ENCODE measurements at places on chromosomes 2 and 18. TPM values are rescaled to one million over a fixed set of nuclear protein-coding genes. Genes with fewer than 3 reads are reported as not detected.
A peak's percentile ranks its signal among the peaks of the same experiment; 100 is the strongest.

GRCh38 chr2:56049233-56049845, 125.8 kb upstream of the EFEMP1 start:
- no peak for DNase-seq

Gene FEZ2
- total RNA-seq: 62.9 TPM

Gene SFT2D3
- 7.1 TPM for total RNA-seq

DNA sequence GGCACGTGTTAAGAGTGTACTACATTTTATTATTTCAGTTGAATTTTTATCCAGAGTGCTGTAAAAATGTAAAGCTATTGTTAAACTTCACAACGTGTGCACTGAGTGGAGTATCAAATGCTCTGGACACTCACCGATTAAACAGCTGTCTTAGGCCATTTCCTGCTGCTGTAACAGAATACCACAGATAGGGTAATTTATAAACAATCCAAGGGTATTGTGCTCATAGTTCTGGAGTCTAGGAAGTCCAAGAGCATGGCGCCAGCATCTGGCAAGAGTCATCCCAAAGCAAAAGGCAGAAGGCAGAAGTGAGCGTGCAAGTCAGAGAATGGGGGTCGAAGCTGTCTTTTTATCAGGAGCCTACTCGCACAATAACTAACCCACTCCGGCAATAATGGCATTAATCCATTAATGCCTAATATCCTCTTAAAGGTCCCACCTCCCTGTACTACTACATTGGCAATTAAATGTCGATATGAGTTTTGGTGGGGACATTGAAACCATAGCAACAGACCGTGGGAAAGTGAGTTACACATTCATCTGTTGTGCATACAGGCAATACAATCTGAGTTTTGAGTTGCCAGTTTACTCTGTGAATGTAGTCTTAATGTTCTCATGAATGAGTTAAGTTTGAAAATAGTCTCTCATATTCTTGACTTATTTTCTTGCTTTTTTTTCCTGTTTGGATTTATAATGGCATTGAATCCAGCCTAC, 64.8 kb downstream of the ARMC9 start:
- DNase-seq: no peak

Gene FBXO48
- total RNA-seq: 1.9 TPM

DNA sequence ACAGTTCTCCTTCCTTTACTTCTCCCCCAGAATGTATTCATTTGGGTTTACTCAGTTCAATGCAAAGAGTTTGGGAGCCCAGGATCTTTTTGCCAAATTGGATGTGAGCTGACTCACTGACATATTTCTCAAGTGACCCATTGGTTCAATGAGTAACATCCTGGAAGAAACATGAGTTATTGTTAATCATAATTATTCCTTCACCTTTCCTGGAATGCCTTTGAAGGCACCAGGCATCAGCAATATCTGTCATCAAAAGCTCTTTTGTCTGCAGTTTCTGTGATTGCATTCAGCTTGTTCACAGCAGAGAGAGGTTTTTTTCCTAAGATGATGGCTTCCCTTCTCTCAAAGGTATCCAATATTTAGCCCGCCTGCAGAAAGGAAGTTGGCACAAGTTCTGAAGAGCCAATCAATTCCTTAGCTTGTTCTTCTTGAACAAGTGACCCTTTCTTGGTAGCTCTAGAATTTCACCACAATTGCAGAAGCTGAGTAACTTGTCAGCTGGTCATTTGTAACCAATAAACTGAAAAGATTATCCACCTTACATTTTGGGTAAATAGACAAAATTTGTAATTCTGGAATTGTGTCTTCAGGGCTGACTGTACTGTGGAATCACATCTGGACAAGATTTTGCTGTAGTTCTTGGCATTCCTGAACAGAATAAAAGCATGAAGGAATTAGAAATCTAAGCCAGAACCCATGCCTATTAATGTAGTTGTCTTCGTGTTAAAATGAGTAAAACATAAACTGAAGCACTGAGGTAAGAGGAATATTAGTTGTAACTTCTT, 72.2 kb upstream of the TMEM17 start:
- DNase-seq: no peak

GRCh38 chr2:51734115-51734514, 702.2 kb upstream of the NRXN1 start:
- peak; percentile 43 for DNase-seq

- no peak for DNase-seq
Measured at GRCh38 chr2:23651187-23652080, 266.5 kb downstream of the KLHL29 start.

GRCh38 chr2:39994151-39994550, 215.1 kb upstream of the THUMPD2 start:
- DNase-seq: no peak

DNA sequence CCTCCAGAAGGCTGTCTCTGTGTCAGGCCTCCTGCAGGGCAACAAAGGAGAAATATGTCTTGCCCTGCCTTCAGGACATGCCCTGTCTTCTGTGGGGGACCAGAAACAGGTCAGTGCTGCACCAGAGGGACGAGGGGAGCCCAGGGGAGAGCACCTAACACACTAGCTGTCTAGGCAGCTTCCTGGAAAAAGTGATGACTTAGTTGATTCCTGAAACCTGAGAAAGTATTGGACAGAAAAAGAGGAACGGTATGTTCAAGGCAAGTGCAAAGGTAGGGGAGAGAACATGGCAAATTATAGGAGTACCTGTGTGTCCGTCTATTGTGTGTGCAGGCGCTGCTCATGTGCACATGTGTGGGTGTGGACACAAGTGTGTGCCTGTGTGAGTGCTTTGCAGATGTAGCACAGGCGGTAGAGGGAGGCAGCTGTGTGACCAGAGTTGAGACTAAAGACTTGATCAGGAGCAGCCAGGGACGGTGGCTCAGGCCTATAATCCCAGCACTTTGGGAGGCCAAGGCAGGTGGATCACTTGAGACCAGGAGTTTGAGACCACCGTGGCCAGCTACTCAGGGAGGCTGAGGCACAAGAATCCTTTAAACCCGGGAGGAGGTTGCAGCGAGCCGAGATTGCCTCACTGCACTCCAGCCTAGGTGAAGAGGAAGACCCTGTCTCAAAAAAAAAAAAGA, 119.5 kb downstream of the GYPC start:
- DNase-seq: no peak

Gene IL1RL1
- total RNA-seq: 93.2 TPM

Gene CENPA
- 0.71 TPM for total RNA-seq

DNA sequence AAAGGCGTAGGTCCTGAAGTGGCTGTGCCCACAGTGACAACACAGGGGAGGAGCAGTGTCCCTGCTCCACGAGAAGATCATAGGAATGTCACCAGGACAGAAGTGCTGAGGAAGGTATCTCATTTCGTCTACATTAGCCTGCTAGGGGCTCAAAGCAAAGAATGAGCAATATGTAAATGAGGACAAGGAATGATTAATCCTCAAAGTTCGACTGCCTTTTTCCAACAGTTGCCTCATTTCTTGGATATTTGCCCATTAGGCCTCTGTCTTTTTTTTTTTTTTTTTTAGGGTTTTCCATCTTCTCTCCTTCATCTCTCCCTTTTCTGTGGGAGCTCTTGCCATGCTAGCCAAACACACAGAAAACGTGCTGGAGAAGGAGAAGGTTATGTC, 105.2 kb upstream of the ARHGAP28 start:
- DNase-seq: no peak

Gene VIL1
- total RNA-seq: 0.21 TPM

Gene SCTR
- 42.7 TPM for total RNA-seq

GRCh38 chr2:89848114-89848513, 1156.6 kb downstream of the RPIA start:
- DNase-seq: no peak

DNA sequence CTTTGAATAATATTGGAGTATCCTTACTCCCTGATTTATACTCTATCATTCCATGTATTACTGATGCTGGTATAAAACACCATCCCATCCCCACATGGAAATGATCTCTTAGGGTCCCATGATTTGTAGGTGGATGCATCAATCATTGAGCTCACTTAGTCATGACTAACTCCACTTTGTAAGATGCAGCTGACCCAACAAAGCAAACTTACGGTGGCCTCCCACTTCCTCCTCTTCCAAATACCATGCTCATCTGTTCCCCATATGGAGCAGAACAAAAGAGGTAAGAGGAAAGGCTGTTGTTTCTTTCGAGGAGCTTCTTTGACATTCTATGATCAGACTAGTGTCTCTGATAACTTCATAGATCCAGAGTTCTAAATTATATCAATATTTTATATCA, 640.2 kb upstream of the SLC39A10 start:
- DNase-seq: no peak

Gene MAB21L4
- 2.9 TPM for total RNA-seq

Gene CYBRD1
- total RNA-seq: 488 TPM

DNA sequence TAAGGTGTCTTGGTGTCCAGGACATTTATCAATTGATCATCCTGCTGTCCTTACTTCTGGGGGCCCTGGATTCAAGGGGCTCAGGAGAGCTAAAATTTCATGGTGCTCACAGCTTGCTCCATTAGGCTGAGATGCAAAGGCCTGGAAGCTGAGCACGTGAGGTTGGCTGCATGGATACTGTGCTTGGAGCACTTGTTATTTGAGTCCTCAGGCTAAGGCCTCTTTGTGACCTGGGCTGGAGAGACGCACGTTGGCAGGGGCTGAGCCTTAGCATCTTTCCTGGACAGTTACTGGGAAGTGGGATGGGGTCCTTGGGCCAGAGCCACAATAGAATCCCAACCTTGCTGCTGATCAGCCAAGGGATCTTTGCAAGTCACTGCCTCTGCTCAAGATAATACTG, 151.2 kb upstream of the HS6ST1 start:
- DNase-seq: no peak

Gene RIT2
- not detected for total RNA-seq

DNA sequence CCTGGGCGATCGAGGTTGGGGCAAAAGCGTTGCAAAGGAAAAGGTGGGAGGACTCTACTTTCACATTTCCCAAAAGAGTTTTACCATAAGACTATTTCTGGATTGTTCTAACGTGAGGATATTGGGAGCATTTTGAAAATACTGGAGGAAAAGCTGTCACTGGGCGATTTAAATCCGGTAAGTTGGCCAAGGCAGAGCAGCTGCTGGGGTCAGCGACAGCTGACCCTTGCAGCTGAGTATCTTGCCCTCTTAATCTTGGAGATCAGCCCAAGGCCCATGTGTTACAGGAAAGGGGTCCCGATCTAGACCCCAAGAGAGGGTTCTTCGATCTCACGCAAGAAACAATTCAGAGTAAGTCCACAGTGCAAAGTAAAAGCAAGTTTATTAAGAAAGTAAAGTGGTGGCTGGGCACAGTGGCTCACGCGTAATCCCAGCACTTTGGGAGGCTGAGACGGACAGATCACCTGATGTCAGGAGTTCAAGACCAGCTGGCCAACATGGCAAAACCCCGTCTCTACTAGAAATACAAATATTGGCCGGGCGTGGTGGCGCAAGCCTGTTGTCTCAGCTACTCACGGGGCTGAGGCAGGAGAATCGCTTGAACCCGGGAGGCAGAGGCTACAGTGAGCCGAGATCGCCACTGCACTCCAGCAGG, 964 bp upstream of the ST3GAL5 start:
- DNase-seq: no peak

- DNase-seq: no peak
Measured at GRCh38 chr2:220835583-220835982, 736.5 kb downstream of the EPHA4 start.

Gene EIF5B
- total RNA-seq: 35.0 TPM

Gene SCN3A
- 0.71 TPM for total RNA-seq

Gene ARPC2
- 332 TPM for total RNA-seq

- DNase-seq: no peak
Measured at GRCh38 chr2:206259376-206260187, 14.9 kb upstream of the ZDBF2 start.

Gene UGT1A8
- not detected for total RNA-seq

DNA sequence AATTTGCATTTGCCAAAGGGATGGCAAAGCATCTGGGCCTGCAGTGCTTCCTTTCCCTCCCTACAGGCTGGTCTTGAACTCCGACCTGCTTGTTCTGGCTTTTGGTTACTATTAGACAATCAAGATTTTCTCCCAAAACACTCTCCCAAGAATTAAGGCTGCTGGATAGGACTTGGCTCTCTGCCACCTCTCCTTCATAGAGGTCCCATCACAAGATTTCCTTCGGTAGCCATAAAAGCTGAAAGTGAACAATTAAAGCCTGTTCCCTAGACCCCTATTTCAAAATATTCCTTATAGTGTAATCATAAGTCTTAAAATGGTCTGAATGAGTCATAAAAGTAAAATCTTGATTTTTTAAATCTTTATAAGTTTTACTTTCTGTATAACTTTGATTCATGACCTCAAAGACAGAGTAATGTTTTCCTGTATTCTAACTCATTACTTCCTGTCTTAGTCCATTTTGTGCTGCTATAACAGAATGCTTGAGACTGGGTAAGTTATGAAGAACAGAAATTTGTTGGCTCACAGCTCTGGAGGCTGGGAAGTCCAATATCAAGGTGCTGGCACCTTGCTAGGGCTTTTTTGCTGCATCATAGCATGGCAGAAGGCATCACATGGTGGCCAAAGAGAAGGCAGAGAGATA, 37.8 kb upstream of the TNP1 start:
- DNase-seq: no peak

DNA sequence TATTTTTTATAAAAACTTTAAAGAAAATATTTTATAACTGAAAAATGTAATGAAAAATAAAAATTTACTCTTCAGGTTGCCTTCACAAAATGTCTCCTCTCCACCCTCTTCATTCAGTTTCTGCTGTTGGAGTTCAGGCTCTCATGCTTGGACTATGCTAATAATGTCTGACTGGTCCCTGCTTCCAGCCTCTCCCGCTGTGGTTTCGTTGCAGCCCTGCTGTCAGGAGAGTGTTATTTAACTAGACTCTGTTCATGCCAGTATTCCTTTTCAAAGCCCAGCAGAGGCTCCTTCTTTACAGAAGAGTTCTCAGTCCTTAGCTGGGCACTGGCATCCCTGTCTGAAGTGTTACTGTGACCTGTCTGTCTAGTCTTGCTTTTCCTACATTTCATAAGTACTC, 40.4 kb downstream of the CLIP4 start:
- DNase-seq: no peak

Gene MSTN
- 0.12 TPM for total RNA-seq

Gene PPP1R1C
- total RNA-seq: 3.9 TPM

Gene SCN9A
- total RNA-seq: 11.8 TPM

Gene CFAP65
- 16.5 TPM for total RNA-seq

Gene GALNT14
- total RNA-seq: 2.1 TPM

Gene ZFP36L2
- 63.1 TPM for total RNA-seq

GRCh38 chr2:9313443-9313842, 106.8 kb downstream of the ASAP2 start:
- DNase-seq: no peak

- DNase-seq: no peak
Measured at GRCh38 chr2:160326786-160327185, 126.7 kb upstream of the ITGB6 start.

Gene TWIST2
- 12.5 TPM for total RNA-seq

Gene TBR1
- total RNA-seq: not detected

GRCh38 chr2:230267059-230267458, 41.5 kb downstream of the SP140 start:
- no peak for DNase-seq

Gene NEU4
- total RNA-seq: 0.43 TPM

Gene CAPN14
- 0.21 TPM for total RNA-seq

GRCh38 chr18:58618822-58619595, 9.9 kb downstream of the ALPK2 start:
- peak; percentile 88 for DNase-seq

DNA sequence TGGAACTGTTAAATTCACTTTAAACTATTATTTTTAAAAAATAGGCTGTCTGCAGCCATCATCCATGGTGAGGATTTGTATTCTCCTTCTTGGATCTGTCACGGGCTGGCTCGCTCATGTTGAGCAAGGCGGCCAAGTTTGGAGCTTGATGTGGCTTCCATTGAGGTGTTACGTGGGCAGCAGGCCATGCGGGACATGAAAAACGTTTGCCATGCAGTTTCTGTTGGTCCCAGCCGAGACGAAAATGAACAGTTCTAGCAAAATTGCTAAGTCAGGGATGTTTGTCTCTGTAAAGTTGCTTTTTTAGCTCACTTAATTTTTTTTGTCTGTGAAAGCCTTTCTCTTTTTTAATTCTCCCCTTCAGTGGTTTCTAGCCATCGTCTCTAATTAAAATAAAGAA, 70.2 kb upstream of the MGAT5 start:
- no peak for DNase-seq

All from lung (tissue), 17 donors.